ENCODE measurements at places on chromosomes 12 and 14.

DNA sequence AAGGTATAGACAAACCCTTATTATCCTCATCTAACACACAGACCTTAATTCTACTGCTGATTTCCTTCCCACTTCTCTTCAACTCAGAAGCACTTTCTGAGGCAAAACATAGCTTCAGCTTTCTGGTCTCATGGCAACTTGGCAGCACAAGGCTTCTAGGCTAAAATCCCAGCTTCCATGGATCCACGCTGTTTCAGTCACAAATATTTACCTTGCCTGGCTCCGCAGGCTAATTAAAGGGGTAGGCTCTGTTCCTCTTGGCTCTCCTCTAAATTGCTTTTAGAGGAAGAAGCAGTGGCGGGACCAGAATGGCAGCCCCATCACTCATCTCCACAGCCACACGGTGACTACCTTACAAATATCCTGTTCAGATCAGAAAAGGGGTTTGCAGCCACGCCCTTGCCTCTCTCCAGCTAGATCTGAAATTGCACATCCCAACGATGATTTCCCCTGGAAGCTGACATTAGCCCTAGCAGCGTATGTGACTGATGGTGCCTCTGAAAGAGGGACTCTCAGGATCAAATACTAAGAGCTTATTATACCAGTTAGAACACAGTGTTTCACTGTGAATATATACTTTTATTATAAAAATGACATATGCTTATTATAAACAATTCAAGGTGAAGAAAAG lies 221.5 kb upstream of the NUDT4 start:
- DNase-seq = no peak

DNA sequence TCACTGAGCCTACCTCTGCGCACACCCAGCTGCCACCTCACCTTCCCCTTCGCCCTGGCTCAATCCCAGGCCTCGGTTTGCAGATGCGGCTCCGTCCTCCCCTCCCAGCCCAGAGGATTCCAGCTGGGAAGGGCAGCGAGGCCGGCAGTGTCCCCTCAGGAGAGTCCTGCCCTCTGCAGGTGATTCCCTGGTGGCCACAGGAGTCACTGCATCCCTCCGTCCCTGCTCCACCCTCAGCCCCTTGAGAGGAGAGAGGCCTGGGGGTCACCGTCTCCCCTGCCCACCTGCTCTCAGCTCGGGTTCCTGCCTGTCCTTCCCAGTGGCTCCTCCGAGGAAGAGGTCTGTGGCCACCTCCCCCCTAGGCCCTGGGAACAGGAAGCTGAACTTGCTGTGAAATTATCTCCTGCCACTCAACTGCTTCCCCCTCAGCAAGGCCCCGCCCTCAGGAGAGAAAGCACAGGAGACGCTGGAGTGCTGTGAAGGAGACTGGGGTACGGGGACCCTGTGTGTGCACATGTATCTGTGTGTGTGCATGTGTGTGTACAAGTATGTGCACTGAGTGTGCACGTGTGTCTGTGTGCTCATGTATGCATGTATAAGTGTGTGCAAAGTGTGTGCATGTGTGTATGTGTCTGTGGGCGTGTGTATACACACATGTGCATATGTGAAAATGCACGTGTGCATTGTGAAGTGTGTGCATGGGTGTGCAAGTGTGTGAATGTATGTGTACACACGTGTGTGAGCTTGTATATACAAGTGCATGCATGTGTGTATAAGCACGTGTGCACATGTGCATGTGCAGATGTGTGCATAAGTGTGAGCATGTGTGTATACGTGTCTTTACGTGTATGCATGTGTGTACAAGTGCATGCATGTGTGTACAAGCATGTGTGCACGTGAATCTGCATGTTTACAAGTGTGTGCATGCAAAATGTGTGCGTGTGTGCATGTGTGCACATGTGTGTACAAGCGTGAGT lies 13.2 kb upstream of the GALNT9 start:
- no peak for DNase-seq

GRCh38 chr12:107778383-107779025 lies 4.0 kb downstream of the ASCL4 start:
- no peak for DNase-seq

DNA sequence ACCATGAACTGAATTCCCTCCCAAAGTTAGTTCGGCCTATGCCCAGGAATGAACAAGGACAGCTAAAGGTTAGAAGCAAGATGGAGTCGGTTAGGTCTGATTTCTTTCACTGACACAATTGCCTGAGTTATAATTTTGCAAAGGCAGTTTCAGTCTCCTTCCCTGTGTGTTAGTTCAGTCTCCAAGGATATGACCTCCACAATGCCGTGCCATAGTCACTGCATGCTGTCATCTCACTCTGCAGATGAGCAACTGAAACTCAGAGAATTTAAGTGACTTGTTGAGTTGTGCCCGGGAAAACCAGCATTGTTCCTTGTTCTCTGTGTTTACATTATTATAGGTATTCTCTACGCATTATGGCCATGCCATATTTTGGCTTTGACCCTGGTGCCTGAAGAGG lies 10.1 kb upstream of the SERPINA1 start:
- no peak for DNase-seq

DNA sequence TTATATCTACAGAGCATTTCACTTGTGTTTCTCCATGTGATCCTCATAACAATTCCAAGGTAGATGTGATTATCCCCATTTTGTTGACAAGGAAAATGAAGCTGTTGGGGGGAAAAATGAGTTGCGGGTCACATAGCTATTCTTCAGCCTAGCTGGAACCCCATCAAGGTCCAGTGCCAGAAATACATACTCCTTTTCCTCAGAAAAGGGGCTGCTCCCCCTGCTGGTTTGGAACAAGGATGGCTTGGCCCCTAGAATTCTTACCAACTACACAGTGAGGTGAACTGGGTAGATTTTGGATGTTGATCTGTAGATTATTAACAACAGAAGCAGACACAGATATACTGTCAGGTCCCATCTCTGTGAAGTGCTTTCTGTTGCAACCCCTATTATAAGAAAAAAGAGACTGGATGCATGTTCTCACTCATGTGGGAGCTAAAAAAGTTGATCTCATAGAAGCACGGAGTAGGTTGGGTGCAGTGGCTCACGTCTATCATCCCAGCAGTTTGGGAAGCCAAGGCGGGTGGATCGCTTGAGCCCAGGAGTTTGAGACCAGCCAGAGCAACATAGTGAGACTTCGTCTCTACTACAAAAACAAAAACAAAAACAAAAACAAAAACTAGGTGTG lies 8.9 kb downstream of the IKZF4 start:
- no peak for DNase-seq

GRCh38 chr12:82805812-82806497 lies 119.2 kb downstream of the TMTC2 start:
- no peak for DNase-seq

- no peak for DNase-seq
Observed at GRCh38 chr14:59490756-59491155, 6.4 kb downstream of the JKAMP start.

DNA sequence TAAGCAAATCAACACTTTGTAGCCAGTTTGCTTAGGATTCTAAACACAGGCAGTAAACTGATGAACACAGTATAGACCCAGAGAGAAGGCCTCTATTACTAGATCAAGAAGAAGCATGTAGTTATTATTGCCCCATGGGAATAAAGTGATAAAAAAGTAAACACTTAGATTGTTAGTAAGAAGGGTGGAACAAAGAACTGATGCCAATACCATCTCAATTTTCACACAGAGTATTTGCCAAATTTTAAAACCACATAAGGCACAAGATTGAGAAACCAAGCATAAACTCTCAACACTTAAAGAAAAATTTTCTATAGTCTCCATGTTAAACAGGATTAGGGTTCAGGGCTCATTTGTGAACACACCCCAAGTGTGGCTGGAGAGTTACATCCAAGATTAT lies 77.0 kb upstream of the SYT1 start:
- no peak for DNase-seq

- no peak for DNase-seq
Observed at GRCh38 chr12:6182279-6182898, 17.8 kb upstream of the CD9 start.

- no peak for DNase-seq
Observed at GRCh38 chr14:93137864-93138263, 22.1 kb upstream of the ITPK1 start.
